Left lung (tissue), 14 donors: ENCODE measurements at places on chromosomes 1 and 21. TPM values are rescaled to one million over a fixed set of nuclear protein-coding genes. Genes with fewer than 3 reads are reported as not detected.
A peak's percentile ranks its signal among the peaks of the same experiment; 100 is the strongest.

DNA sequence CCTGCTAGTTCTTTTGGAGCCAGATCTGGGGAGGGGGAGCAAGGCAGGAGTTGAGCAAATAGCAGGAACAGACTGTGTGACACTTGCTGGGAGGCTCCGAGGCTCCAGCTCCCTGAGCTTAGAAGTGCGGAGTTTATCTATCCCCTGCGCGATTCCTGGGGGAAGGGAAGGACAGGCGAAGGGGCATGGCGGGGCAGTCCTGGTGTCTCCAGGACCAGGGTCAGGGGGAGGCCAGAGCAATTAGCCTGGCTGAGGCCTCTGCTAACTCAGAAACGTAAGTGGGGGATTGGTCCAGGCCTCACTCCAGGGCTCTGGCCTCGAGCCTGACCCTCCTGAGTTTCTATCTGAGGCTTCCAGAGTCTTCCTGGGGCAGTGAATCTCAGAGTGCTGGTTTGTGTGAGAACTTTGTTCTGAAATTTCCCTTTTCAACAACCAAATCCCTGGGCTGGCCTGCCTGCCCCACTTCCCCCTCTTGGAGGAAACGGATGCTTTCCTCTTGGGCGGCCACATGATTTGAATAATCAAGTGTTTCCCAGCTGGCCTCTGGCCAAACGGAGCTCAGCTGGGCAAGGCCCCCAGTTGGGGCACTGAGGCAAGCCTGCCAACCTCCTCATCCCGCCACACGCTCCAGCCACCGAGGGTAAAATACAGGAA, 15.6 kb downstream of the ALPL start:
- DNase-seq: peak; percentile 81

- no peak for DNase-seq
These were observed 36.2 kb upstream of the ASPM start for GRCh38 chr1:197182716-197183115.

DNA sequence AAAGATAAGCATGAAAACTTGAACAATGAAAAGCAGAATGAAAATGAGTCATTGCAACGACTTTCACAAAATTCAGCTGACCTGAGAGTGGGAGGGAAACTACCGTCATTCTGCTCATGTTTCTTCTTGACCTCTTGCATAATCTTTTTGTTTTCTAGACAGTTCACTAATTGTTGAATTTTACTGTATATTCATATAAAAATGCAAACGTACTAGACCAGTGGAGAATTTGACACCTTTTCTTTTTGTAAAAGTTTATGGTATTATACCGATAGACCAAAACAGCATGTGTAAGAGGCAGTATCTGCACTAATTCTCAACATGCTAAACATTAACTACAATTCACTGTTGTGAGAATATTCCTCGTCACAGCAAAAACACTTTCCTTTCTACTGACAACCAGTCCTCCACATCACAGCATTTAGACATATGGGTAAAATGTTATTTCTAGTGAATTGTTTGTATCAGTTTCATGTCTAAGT, 137.8 kb downstream of the GREM2 start:
- no peak for DNase-seq

DNA sequence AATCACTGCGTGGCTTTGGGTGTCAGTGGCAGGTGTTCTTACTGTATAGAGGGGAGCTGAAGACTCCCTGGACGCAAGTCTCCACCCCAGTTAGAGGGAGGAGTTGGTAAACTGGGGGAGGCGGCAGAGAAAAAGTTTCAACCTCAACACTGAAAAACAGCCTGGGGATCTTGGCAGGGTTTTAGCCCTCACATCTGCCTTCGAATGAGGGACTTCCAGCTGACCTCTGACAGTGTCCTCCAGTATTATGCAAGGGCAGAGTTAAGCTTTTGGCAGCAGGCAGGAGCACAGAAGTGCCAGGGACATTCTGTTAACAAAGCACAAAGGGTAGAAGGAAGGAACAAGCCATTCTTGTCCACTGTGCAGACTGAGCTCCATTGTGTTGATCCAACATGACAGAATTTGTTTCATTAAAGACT, 41.2 kb upstream of the RAB4A start:
- DNase-seq: no peak

GRCh38 chr1:218735436-218736032, 390.4 kb downstream of the TGFB2 start:
- DNase-seq: no peak

Gene IL20
- not detected for polyA plus RNA-seq

Gene PAQR7
- 20.2 TPM for polyA plus RNA-seq

Gene NIBAN1
- 16.4 TPM for polyA plus RNA-seq

Gene HTR6
- not detected for polyA plus RNA-seq
